ENCODE measurements at places on chromosomes 12 and 14.

DNA sequence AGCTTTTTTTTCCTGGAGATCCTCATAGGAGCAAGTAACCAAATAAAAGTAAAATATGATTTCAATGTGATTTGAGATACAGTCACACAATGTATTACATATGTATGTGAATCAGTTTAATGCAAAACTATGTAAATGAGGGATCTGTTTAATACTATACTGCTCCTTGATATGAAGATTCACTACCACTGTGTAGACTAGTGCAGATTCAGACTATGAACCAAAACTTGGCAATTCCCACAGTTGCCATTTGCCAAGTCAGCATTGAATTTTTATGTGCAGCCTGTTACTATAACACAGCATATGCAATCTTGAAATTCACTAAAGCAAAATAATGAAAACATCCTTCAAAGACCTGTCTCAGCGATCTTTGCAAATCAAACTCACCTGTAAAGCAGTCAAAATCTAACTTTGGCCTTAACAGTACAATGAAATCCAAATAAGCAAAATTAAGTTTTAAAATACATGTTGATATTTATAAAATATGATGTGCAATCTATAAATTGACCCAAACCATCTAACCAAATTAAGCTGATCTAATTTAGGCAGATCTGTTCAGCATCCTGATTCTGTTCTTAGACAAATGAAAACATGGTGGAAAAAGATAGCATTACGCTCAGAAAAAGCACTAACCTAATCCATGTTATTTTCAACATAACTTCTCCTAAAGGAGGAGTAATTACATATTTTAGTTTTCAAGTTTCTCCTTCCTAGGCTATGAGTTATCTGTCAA lies 25.5 kb upstream of the LMNTD1 start:
- no peak for DNase-seq

- DNase-seq, result no peak
These were observed 13.0 kb upstream of the NUP107 start for GRCh38 chr12:68673788-68674187.

- DNase-seq, result no peak
These were observed 20.7 kb upstream of the CREBL2 start for GRCh38 chr12:12590961-12591360.

GRCh38 chr12:55636853-55637252 lies at the start of gene OR10P1:
Gene OR10P1 (plus strand): TSS chr12:55636892. CDS start chr12:55636892, 0 bp downstream.
- DNase-seq, result no peak

DNA sequence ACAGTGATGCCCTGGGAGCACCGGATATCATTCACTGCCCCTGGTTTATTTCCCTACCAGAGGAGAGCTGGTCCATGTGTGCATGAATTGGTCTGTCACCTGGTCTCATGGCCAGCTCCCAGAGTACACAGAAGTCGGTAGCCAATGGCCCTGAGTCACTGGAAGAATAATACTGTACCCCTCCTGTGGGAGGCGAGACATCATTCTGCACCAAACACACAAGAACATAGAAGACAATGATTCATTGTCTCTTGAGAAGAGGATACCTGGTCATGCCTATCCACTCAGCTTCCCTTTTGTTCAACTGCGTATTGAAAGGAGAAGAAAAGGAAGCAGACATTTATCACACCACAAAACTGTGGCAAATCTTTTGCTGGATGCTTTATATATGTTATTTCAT lies 216.2 kb downstream of the DPF3 start:
- no peak for DNase-seq

- no peak for DNase-seq
These were observed 155.6 kb upstream of the IFNG-AS1 start for GRCh38 chr12:67833602-67834001.

DNA sequence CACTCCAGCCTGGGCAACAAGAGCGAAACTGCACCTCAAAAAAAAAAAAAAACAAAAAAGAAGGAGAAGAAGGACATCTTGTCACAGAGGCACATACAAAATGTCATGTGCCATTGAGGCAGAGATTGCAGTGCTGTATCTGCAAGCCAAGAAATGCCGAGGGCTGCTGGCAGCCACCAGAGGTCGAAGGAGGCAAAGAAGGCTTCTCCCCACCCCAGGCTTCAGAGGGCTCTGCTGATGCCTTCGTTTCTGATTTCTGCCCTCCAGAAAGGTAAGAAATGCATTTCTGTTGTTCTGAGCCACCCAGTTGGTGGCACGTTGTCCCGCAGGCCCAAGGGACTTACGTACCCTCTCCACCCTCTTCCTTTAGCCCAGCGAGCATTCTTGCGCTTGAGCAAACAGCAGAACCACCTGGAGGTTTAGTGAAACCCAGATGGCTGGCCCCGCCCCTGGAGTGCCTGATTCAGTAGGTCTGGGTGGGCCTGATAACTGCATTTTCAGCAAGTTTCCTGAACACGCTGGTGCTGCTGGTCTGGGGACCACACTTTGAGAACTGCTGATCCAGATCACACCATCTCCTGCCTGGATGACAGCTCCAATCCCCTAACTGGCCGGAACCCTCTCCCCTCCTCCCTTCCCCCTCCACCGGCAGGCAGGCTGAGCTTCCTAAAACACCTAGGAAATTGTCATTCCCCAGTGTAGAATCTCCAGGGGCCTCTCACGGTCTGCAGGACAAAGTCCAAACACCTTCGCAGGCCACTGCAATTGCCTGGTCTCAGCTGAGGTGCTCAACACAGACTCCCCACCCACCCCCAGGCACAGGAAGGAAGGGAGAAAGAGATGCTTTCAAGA lies 21.1 kb upstream of the SCARB1 start:
- DNase-seq, result no peak

DNA sequence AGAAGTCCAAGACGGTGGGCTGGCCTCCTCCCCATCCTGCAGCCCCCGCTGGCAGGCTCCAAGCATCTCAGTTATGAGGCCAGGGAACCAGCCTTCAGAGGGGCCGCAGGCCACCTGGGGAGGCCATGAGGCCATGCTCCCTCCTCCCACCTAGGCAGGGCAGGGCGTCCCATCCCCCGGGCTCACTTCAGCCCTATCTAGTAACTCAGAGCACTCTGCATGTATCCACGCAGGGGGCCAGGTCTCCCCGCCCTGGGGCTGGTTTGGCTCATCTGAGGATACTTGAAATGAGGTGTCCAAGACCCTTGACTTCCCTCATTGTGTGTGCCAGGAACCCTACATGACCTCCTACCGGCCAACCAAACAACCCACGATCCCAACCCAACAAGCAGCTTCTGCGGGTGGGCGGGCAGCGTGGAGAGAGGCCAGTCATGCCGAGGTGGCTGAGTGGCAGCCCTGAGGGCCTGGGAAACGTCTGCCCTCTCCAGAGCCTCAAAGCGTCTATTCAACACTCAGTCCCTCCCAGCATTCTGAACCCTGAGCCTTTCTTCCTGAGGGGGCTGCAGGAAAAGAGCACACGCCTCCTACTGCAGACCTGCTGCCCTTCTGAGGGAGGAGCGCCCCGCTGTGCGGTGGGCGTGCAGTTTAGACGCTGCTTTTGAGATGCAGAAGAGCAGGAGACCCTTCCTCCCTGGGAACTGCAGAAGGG lies 16.8 kb downstream of the ISCA2 start:
- DNase-seq, result peak; percentile 77

DNA sequence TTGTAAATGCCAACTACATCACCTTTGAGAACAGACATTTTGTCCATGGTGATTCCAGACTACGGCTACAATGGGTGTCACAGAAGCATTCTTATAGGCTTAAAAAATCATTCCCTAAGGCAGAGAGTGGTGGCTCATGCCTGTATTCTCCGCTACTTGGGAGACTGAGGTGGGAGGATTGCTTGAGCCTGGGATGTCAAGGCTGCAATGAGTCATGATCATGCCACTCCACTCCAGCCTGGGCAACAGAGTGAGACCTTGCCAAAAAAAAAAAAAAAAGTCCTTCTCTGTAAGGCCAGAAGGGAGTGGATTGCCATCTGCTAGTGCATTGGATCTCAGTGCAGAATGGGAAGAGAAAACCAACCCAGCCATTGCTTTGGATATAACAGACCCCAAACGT lies 522.5 kb downstream of the VRK1 start:
- no peak for DNase-seq

- DNase-seq, result no peak
These were observed 28.5 kb downstream of the PRIMA1 start for GRCh38 chr14:93759719-93760307.
